ENCODE measurements at places on chromosomes 7 and 10. TPM values are rescaled to one million over a fixed set of nuclear protein-coding genes. Genes with fewer than 3 reads are reported as not detected.
A peak's percentile ranks its signal among the peaks of the same experiment; 100 is the strongest.

GRCh38 chr10:33719005-33719703, 384.7 kb upstream of the NRP1 start:
- no peaks in the 10 kb centered on the region for H3K36me3 ChIP-seq
- no peak overlapping the region for H3K4me3 ChIP-seq
- H3K4me1 ChIP-seq = peaks cover 13% of the 10 kb centered on the region
- H3K27me3 ChIP-seq = 0 out of 3 replicates have a peak, but pooled peaks cover 5% of the 10 kb centered on the region
- no peak for DNase-seq
- H3K27ac ChIP-seq = no peak overlapping the region

DNA sequence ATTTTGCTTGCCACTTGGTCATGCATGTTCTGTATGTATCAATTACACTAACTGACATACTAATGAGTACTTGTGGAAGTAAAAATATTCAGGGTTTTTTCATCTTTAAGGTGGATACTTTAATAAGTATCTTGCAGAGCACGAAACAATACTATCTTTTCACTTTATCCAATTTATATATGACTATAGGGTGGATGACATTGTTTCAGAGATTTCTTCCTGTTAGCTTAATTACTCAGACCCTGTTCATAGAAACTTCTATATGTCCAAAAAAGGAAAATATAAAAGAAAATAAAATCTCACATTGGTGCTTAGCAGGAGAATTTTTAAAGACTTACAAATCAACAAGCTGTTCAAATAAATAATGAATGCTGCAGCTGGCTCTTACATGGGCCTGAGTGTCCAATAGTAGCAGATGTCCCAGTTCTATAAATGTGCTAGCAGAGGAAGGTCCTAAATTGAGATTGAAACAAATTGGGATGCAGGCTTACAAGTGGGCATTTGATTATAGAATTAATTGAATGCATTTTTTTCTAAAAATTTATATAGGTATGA, 91.5 kb upstream of the THSD7A start:
- H3K27me3 ChIP-seq = no peaks in the 10 kb centered on the region
- no peak overlapping the region for H3K27ac ChIP-seq
- no peak for DNase-seq

- H3K36me3 ChIP-seq = no peaks in the 10 kb centered on the region
- H3K27me3 ChIP-seq = no peaks in the 10 kb centered on the region
- no peak overlapping the region for H3K4me3 ChIP-seq
- H3K27ac ChIP-seq = no peak overlapping the region
Observed at GRCh38 chr10:20006169-20006870, 190.1 kb downstream of the PLXDC2 start.

Gene NRG3
- not detected for total RNA-seq

GRCh38 chr10:44857363-44858016, 53.6 kb upstream of the TMEM72 start:
- no peak overlapping the region for H3K4me3 ChIP-seq
- no peaks in the 10 kb centered on the region for H3K36me3 ChIP-seq
- no peaks in the 10 kb centered on the region for H3K4me1 ChIP-seq
- H3K27me3 ChIP-seq = 0 out of 2 replicates have a peak, but pooled peaks cover 1% of the 10 kb centered on the region

Gene DOCK4
- total RNA-seq = 19.1 TPM

Gene UPK3B
- total RNA-seq = not detected

DNA sequence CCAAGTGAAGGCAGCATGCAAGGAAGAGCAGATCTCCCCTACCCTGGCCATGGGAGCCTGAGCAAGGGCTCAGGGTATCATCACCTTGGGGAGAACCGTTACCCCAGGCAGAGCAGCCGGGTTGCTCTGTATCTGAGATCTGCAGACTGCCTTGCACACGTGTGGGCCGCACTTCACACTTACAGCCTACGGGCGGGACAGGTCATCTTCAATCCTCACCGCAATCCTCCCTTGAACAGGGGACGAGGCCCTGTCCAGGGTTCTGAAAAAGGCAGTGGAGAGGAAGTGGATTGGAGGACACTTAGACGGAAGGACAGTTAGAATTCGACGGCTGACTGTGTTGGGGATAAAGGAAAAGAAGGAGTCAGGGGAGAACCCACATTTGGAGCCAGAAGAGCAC, 51.4 kb downstream of the NPS start:
- no peaks in the 10 kb centered on the region for H3K36me3 ChIP-seq
- no peaks in the 10 kb centered on the region for H3K4me1 ChIP-seq
- no peaks in the 10 kb centered on the region for H3K27me3 ChIP-seq
- no peak overlapping the region for H3K4me3 ChIP-seq
- peak; percentile 9 for DNase-seq

DNA sequence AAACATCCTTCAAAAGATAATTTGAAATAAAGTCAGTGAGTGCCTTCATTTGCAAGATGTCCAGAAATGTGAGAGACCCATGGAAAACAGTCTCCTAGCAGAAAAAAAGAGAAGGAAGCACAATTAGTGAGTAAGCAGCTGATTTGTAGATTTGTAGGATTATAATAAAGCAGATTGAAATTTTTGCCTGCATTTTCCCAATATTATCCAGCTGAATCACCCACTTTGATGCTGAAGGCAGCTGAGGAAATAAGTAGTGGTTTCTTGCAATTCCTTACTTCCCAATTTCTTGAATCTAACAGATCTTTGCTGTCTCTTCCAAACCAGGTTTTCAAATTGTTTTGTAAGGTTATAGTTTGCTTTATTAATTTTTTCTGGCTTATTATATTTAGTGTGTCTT, 181.4 kb downstream of the GNAT3 start:
- no peak overlapping the region for H3K4me3 ChIP-seq
- no peaks in the 10 kb centered on the region for H3K36me3 ChIP-seq
- H3K27me3 ChIP-seq = no peaks in the 10 kb centered on the region
- H3K27ac ChIP-seq = no peak overlapping the region

DNA sequence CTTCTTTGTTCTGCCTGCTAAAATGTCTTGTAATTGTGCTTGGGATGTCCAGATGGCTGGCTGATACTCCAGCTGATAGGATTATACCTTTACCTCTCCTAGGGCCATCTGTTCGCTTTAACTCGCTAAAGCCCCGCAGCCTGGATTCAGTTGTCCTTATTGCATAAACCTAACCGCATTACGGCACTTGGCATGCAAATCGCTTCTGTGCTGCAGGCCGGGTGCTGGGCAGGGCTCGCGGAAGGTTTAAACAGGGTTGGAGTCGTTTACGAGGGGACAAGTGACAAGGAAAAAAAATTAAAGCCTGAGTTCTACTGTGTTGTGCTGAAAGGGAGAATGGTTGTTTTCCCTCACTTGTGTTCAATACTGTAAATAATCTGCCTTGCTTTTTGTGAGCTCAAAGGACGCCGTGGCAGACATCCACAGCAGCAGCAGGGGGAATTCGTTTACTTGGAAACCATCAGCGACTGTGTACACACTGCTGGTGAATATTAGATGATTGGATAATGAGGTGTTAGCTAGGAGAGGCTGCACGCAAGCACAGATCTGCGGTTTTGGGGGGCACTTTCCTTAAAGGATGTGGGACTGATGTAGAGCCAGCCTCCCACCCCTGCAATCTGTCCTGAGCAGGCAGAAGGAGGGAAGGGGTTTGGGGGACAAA, 93.0 kb downstream of the EBF3 start:
- no peak for DNase-seq
- no peaks in the 10 kb centered on the region for H3K36me3 ChIP-seq
- no peak overlapping the region for H3K27ac ChIP-seq
- peaks cover 8% of the 10 kb centered on the region for H3K4me1 ChIP-seq
- no peak overlapping the region for H3K4me3 ChIP-seq
- peaks cover 3% of the 10 kb centered on the region for H3K27me3 ChIP-seq

GRCh38 chr10:11098666-11099065, 81.0 kb downstream of the CELF2 start:
- no peaks in the 10 kb centered on the region for H3K4me1 ChIP-seq
- H3K27me3 ChIP-seq = 0 out of 3 replicates have a peak, but pooled peaks cover 4% of the 10 kb centered on the region
- H3K27ac ChIP-seq = no peak overlapping the region
- no peaks in the 10 kb centered on the region for H3K36me3 ChIP-seq
- no peak for DNase-seq

- H3K27me3 ChIP-seq = no peaks in the 10 kb centered on the region
- no peaks in the 10 kb centered on the region for H3K36me3 ChIP-seq
- H3K4me1 ChIP-seq = no peaks in the 10 kb centered on the region
Observed at GRCh38 chr7:16785846-16786245, 19.0 kb downstream of the AGR2 start.

Gene ANXA8
- total RNA-seq = not detected

Gene MPP7
- 16.4 TPM for total RNA-seq

DNA sequence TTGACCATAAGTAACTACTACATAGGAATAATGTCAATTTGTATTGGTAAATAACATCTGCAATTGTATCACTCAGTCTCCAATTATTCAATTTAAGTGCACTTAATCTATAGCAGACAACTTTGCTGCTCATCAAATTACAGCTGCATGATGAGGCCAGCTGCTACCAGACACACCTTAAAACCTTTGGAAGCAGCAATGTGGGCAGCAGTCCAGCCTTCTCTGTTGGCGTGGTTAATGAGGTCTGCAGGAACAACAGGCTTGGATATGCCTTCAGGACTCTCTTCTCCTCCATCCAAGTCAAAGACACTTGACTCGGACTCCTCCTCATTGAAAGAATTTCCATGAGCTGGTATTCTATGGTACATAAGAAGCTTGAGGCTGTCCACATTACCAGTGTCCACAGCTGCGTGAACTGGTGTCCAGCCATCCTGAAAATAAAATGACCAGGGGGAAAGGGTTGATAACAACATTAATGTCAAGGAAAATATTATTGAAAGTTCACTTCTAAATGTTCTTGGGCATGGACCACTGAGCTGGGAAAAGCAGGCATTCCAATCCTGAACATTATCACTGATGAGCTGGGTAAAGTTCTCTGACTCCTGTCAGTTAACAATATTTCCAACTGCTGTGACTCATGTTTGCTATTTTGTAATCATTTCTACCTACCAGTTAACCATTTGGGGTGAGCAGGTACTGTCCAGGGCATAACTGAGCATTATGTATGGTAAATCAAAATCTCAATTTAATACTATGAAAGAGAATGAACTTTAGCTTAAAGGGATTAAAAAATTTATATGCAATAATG, 95.7 kb downstream of the CTTNBP2 start:
- H3K4me1 ChIP-seq = no peaks in the 10 kb centered on the region
- DNase-seq = no peak
- H3K36me3 ChIP-seq = no peaks in the 10 kb centered on the region
- H3K4me3 ChIP-seq = no peak overlapping the region

GRCh38 chr7:34653787-34654186, 4.2 kb upstream of the NPSR1 start:
- DNase-seq = peak; percentile 79
- H3K27me3 ChIP-seq = no peaks in the 10 kb centered on the region
- H3K36me3 ChIP-seq = peaks cover 4% of the 10 kb centered on the region

DNA sequence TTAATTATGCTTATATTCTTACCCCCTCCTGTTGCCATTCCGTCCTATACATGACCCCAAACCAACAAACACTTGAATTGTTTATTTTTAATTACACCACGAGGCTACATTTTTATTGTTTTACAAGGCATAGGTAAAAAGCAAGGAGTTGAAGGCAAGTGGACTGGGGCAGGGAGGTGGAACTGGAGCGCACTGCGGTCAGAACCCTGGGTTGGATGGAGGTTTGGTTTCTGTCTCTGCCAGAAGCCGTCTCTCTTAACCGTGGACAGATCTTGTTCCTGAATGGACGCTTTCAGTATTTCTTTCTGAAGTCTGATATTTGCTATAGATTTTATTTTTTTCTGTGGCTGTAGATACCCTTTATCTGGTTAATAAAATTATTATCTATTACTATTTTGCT, 19.9 kb upstream of the IGFBP3 start:
- no peak overlapping the region for H3K27ac ChIP-seq
- H3K4me1 ChIP-seq = peaks cover 21% of the 10 kb centered on the region
- H3K4me3 ChIP-seq = no peak overlapping the region
- no peak for DNase-seq
- H3K36me3 ChIP-seq = no peaks in the 10 kb centered on the region

GRCh38 chr7:153404781-153405279, 645.3 kb downstream of the ACTR3B start:
- H3K27ac ChIP-seq = no peak overlapping the region
- DNase-seq = no peak
- no peaks in the 10 kb centered on the region for H3K36me3 ChIP-seq
- no peaks in the 10 kb centered on the region for H3K27me3 ChIP-seq

Gene SEMA3D
- not detected for total RNA-seq

DNA sequence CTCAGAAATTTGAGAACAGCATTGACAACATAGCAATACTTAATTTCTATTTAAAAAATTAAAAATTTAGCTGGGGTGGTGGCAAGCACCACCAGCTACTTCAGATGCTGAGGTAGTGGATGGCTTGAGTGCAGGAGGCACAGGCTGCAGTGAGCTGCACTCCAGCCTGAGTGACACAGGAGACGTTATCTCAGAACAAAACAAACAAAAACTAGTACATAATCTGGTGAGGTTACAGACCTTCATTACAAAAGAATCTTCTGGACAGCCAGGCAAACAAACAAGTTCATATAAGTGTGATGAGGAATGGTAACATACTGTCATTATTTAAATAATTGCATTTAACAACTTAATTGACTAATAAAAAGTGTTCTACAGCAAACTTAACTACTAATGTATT, 77.0 kb upstream of the OIT3 start:
- no peaks in the 10 kb centered on the region for H3K27me3 ChIP-seq
- H3K36me3 ChIP-seq = no peaks in the 10 kb centered on the region
- peak; percentile 26 for DNase-seq
- no peak overlapping the region for H3K27ac ChIP-seq
- no peak overlapping the region for H3K4me3 ChIP-seq

Gene LHFPL3
- not detected for total RNA-seq

DNA sequence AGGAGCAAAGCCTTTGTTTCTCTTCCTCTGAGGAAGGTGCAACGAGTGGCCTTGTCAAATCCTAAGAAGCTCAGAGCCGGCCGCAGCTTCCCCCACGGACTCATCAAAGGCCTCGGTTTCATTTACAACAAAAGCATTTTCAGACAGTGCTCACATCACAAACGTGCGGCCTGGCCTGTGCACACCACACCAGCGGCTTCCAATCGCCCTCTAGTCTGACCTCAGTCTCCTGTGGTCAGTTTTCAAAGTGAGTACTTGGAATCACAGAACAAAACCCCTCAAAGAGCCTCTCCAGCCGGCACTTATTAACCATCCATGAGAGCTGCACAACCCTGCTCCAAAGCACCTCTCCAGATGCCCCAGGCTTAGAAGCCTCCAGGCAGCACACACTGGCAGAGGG, 3.3 kb downstream of the RADIL start:
- no peak overlapping the region for H3K27ac ChIP-seq
- no peaks in the 10 kb centered on the region for H3K36me3 ChIP-seq
- H3K4me3 ChIP-seq = no peak overlapping the region
- DNase-seq = no peak
- peaks cover 42% of the 10 kb centered on the region for H3K27me3 ChIP-seq
- peaks cover 23% of the 10 kb centered on the region for H3K4me1 ChIP-seq

Gene COL28A1
- total RNA-seq = 0.07 TPM

Gene PTPRZ1
- total RNA-seq = not detected

DNA sequence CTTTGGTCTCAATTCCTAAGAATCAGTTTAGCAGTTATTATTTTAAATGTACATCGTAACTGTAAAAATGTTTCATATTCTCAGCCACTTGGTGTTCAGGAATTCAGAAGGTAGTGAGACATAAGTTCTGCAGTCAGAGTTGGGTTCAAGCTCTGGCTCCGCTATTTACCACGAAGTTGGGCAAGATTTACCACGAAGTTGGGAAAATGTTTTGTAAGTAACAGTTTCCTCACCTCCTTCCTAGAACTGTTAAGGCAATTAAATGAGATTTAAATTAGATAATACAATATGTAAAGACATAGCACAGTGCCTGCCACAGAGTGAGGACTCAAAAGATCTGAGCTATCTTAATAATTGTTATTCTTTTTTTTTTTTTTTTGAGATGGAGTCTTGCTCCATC, 16.3 kb upstream of the ABLIM1 start:
- H3K4me3 ChIP-seq = no peak overlapping the region
- no peak overlapping the region for H3K27ac ChIP-seq
- H3K27me3 ChIP-seq = no peaks in the 10 kb centered on the region
- no peaks in the 10 kb centered on the region for H3K36me3 ChIP-seq
- no peak for DNase-seq

- H3K27ac ChIP-seq = no peak overlapping the region
- DNase-seq = no peak
- peaks cover 2% of the 10 kb centered on the region for H3K36me3 ChIP-seq
- H3K27me3 ChIP-seq = no peaks in the 10 kb centered on the region
Observed at GRCh38 chr7:646487-646886, 80.0 kb upstream of the DNAAF5 start.
